ENCODE measurements at places on chromosomes 2 and 18.

GRCh38 chr2:201127570-201127969 lies 11.6 kb downstream of the CFLAR start:
- H3K36me3 ChIP-seq = peaks cover 60% of the 10 kb centered on the region
- H3K27ac ChIP-seq = peak overlapping the region; percentile 99
- peak; percentile 81 for DNase-seq
- peak overlapping the region; percentile 96 for H3K4me3 ChIP-seq

- peak; percentile 72 for DNase-seq
- H3K4me1 ChIP-seq = peaks cover 30% of the 10 kb centered on the region
- H3K4me3 ChIP-seq = peak overlapping the region; percentile 37
- H3K27me3 ChIP-seq = no peaks in the 10 kb centered on the region
- peak overlapping the region; percentile 79 for H3K27ac ChIP-seq
Measured at GRCh38 chr2:127874378-127875269, 11.1 kb downstream of the AMMECR1L start.

DNA sequence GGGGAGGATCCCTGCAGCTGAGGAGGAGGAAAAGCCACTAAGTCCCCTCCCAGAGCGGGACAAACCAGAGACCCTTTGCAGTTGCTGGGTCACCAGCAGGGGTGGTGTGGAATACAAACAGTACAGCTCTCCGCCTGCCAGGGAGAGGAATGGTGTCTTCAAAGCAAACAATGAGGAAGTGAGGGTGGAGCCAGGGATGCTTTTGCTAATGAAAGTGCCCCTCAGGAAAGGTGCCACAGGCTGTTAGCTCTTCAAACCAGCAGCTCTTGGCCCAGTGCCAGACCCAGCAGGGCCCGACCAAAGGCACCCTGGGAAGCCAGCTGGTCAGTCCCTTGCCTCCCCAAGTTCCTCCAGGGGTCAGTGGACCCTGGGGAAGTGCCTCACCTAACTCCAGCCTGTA lies 102.8 kb downstream of the HIBCH start:
- no peaks in the 10 kb centered on the region for H3K27me3 ChIP-seq
- no peak for DNase-seq
- H3K4me1 ChIP-seq = peaks cover 6% of the 10 kb centered on the region
- peaks cover 2% of the 10 kb centered on the region for H3K36me3 ChIP-seq
- H3K4me3 ChIP-seq = no peak overlapping the region

DNA sequence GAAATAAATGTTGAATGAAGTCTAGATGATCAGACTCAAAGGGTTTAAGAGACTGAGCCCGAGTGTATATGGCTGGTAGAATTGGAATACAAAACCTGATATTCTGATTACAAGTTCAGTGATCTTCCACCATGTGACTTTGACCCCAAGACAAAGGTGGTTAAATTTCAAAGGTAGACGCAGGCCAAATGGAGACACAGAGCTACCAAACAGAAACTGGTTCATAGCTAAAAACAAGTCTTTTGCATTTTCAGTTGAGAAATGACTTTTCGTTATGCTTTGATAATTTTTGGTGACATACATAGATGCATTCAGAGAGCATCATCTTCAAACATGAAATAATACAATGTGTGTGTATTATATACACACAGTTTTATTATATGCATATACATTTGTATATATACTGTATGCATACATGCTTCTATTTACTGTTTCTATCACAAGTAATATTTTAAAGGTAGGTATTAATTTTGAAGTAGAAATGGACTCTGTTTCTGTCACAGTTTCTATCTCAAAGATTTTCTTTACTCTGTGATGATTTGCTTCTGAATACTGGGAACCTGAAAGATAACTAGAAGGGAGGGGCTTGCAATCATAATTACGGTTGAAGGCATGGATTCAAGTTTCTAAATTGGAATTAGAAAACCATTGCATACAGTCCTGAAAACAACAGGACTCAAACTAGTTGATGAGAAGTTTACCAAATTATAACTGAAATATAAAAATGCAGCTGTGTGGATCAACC lies 142.3 kb downstream of the ABCA12 start:
- H3K27ac ChIP-seq = no peak overlapping the region
- H3K36me3 ChIP-seq = no peaks in the 10 kb centered on the region

- no peak overlapping the region for H3K27ac ChIP-seq
- H3K4me3 ChIP-seq = no peak overlapping the region
- H3K27me3 ChIP-seq = no peaks in the 10 kb centered on the region
- no peaks in the 10 kb centered on the region for H3K4me1 ChIP-seq
- DNase-seq = no peak
- no peaks in the 10 kb centered on the region for H3K36me3 ChIP-seq
Measured at GRCh38 chr2:66897181-66897580, 462.3 kb downstream of the MEIS1 start.

DNA sequence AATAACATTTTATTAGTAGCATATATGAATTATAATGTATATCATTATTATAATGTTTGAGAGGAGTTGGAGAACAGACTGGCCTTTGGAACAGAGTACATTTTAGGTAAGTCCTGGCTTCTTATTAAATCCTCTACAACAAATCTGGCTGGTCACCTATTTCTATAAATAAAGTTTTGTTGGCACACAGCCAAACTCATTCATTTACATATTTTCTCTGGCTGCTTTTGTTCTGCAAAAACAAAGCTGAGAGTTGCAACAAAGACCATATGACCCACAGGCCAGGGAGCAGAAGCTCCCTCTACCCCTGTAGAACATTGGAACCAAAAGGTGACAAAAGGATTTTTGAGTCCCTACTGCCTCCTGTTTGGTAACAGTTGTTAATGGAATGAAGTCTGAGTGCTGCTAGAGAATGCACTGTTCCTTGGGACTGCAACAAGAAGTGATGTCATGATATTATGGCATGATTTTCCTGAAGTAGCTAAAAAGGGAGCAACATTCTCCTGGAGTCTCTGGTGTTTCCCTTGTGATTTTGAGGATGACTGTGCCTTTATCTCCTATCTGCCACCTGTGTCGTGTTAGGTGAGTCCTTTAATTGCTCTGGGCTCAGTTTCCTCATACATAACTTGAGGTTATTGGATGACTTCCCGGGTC lies 22.0 kb upstream of the SP9 start:
- no peak for DNase-seq
- H3K27me3 ChIP-seq = peaks cover 40% of the 10 kb centered on the region
- no peaks in the 10 kb centered on the region for H3K4me1 ChIP-seq
- no peak overlapping the region for H3K4me3 ChIP-seq

- H3K36me3 ChIP-seq = peaks cover 39% of the 10 kb centered on the region
- peak overlapping the region; percentile 91 for H3K27ac ChIP-seq
- H3K4me3 ChIP-seq = peak overlapping the region; percentile 76
- H3K4me1 ChIP-seq = peaks cover 60% of the 10 kb centered on the region
- DNase-seq = peak; percentile 69
Measured at GRCh38 chr2:190678444-190679162, 29.7 kb downstream of the NAB1 start.

- H3K27ac ChIP-seq = no peak overlapping the region
- no peak overlapping the region for H3K4me3 ChIP-seq
- H3K27me3 ChIP-seq = peaks cover 41% of the 10 kb centered on the region
- no peaks in the 10 kb centered on the region for H3K4me1 ChIP-seq
Measured at GRCh38 chr2:68935471-68935870, 17.2 kb downstream of the GKN2 start.

DNA sequence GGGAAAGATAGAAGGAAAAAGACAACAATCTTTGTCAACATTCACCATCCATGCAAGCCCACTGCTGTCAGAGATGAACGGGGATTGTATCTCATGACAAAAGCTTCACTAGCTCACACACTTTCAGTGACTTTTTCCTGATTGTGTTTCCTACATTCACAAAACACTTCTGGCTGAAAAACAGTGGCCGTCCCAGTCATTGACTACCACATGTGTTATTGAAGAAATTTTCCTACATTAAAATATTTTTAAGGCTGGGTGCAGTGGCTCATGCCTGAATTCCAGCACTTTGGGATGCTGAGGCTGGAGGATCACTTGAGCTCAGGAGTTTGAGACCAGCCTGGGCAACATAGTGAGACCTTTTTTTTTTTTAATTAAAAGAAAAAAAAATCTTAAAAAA lies 90.9 kb downstream of the MOGAT1 start:
- DNase-seq = no peak
- H3K27ac ChIP-seq = no peak overlapping the region
- H3K27me3 ChIP-seq = peaks cover 16% of the 10 kb centered on the region
- no peaks in the 10 kb centered on the region for H3K4me1 ChIP-seq

DNA sequence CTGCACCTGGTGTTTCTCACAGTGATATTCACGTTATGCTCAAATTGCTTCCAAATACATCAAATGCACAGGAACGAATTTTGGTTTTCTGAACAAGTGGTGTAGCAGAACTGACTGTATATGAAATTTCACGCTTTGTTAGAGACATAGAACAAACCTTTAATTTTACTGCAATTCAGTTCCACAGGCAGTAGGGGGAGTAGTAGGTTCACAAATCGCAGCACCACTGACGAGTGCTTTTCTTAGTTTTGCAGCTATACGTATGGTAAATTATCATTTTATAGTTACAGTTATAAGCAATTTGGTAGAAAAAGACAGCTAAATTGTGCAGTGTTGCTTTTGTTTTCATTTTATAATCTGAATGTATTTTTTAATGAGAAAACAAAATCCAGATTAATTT lies 113.3 kb downstream of the KIAA1328 start:
- no peak overlapping the region for H3K27ac ChIP-seq
- no peaks in the 10 kb centered on the region for H3K4me1 ChIP-seq
- no peaks in the 10 kb centered on the region for H3K36me3 ChIP-seq
- DNase-seq = peak; percentile 60
- H3K27me3 ChIP-seq = no peaks in the 10 kb centered on the region

DNA sequence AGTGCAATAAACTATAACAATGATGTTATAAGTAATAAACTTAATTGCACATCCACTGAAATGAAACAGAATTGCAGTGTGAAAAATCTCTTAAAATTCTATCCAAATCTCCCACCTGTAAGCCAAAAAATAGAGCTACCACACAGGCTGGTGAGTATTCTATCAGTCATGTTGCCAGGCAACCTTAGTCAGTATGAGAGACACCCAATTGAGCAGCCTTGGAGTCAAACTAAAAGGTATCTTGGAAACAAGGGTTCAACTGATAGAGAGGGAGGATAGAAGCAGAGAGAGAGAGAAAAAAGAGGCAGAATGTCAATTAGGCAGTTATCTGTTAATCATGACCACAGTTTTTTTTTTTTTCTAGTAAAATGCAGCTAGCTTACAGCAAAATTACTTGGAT lies 45.8 kb downstream of the GALNT13 start:
- no peak for DNase-seq
- H3K27me3 ChIP-seq = no peaks in the 10 kb centered on the region
- H3K27ac ChIP-seq = no peak overlapping the region

DNA sequence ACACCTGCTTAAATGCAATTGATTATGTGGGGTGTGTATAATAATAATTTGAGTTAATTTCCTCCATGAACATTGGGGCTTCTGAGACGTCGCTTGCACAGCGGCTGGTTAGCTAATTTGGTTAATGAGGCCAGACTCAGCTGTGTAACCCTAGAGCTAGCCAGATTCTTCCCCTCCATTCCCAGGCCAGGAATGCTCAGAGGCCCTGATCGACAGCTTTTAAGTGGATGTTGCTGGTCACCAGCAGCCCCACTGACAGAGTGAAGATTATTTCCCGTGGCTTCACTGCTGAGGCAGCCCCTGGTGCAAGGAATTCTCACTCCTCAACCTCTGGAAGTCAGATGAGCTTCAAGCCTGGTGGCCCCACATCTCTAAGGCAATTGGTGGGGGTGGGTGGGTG lies 12.4 kb upstream of the EPAS1 start:
- no peak for DNase-seq
- no peak overlapping the region for H3K27ac ChIP-seq
- H3K4me1 ChIP-seq = peaks cover 2% of the 10 kb centered on the region
- peaks cover 34% of the 10 kb centered on the region for H3K27me3 ChIP-seq
- H3K4me3 ChIP-seq = no peak overlapping the region

DNA sequence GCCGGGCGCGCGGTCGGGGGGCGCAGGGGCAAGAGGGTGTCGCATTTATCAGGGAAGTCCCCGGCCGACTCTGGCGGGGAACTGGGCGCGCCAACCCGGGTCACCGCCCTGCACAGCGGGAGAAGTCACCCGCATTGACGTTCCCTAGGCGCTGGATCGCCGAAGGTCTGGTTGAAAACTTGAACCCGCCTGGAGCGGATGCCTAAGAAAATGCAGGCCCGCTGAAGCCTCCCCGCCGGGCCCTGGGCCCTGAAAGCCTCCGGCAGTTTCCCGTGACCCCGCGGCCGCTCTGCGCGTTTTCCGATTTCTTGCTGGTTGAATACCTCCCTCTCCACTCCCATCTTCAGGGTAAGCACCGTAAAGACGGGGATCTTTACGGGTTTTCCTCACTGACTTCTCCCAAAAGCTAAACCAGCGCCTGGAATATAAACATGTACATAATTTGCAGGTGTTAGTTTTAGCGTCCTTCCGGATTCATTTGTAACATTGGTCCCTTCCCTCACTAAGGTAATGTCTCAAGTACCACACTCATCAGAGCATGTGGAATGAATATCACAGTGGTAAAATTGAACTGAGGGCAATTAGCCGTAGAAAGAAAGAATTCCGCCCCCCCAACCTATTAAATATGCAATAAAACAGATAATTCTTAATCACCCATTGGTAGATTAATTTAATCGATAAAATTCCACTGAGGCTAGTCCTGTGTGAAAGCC lies 675 bp upstream of the SPIRE1 start:
- DNase-seq = no peak
- H3K4me1 ChIP-seq = peaks cover 21% of the 10 kb centered on the region
- peaks cover 23% of the 10 kb centered on the region for H3K27me3 ChIP-seq
- peak overlapping the region; percentile 77 for H3K27ac ChIP-seq
- H3K36me3 ChIP-seq = peaks cover 4% of the 10 kb centered on the region

GRCh38 chr18:45686891-45687611 lies 36.9 kb upstream of the SLC14A1 start:
- H3K27me3 ChIP-seq = peaks cover 57% of the 10 kb centered on the region
- peak overlapping the region; percentile 86 for H3K27ac ChIP-seq
- peaks cover 5% of the 10 kb centered on the region for H3K36me3 ChIP-seq
- DNase-seq = peak; percentile 90
- peaks cover 52% of the 10 kb centered on the region for H3K4me1 ChIP-seq
- H3K4me3 ChIP-seq = peak overlapping the region; percentile 82

DNA sequence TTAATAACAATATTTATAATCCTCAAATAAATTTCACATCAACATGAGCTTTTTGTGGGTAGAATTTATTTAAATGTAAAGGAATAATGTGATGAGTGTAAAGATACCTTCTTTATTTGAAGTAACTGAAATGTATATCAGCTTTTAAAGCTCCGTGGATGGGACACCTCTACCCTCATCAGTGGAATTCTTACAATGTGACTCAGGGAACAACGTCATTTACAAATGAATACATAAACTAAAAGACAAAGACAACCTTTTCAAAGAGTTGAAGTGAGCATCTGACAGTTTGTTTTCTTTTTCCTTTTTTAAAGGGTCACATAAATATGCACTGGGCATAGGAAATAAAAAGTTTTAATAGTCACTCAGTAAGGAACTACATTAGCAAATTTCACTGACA lies 1127.0 kb upstream of the CRIM1 start:
- no peak overlapping the region for H3K27ac ChIP-seq
- DNase-seq = no peak
- H3K4me3 ChIP-seq = no peak overlapping the region
- no peaks in the 10 kb centered on the region for H3K36me3 ChIP-seq
- H3K27me3 ChIP-seq = no peaks in the 10 kb centered on the region
- H3K4me1 ChIP-seq = no peaks in the 10 kb centered on the region

- no peaks in the 10 kb centered on the region for H3K27me3 ChIP-seq
- no peaks in the 10 kb centered on the region for H3K36me3 ChIP-seq
- no peak overlapping the region for H3K27ac ChIP-seq
- DNase-seq = no peak
- no peak overlapping the region for H3K4me3 ChIP-seq
- no peaks in the 10 kb centered on the region for H3K4me1 ChIP-seq
Measured at GRCh38 chr2:120896126-120896525, 160.5 kb downstream of the GLI2 start.

- H3K4me3 ChIP-seq = no peak overlapping the region
- no peaks in the 10 kb centered on the region for H3K27me3 ChIP-seq
- DNase-seq = no peak
Measured at GRCh38 chr2:128390991-128391630, 72.4 kb upstream of the HS6ST1 start.
